ENCODE measurements at places on chromosomes 11 and 22. TPM values are rescaled to one million over a fixed set of nuclear protein-coding genes. Genes with fewer than 3 reads are reported as not detected.

- DNase-seq: no peak
- H3K4me1 ChIP-seq: peaks cover 23% of the 10 kb centered on the region
- H3K4me3 ChIP-seq: no peak overlapping the region
- H3K36me3 ChIP-seq: no peaks in the 10 kb centered on the region
These were observed 8.2 kb upstream of the HSPA8 start for GRCh38 chr11:123069908-123070821.

Gene KRTAP5-10
- not detected for total RNA-seq

Gene PRR33
- total RNA-seq: not detected

Gene CALCA
- total RNA-seq: not detected

GRCh38 chr22:40547729-40548143 is 88.8 kb downstream of the MRTFA start:
- no peak overlapping the region for H3K4me3 ChIP-seq
- H3K4me1 ChIP-seq: peaks cover 5% of the 10 kb centered on the region
- no peak overlapping the region for H3K27ac ChIP-seq
- no peak for DNase-seq
- H3K27me3 ChIP-seq: no peaks in the 10 kb centered on the region
- no peaks in the 10 kb centered on the region for H3K36me3 ChIP-seq

Gene SLC5A12
- total RNA-seq: not detected

Gene BSCL2
- 248 TPM for total RNA-seq

Gene BIK
- 1.6 TPM for total RNA-seq

DNA sequence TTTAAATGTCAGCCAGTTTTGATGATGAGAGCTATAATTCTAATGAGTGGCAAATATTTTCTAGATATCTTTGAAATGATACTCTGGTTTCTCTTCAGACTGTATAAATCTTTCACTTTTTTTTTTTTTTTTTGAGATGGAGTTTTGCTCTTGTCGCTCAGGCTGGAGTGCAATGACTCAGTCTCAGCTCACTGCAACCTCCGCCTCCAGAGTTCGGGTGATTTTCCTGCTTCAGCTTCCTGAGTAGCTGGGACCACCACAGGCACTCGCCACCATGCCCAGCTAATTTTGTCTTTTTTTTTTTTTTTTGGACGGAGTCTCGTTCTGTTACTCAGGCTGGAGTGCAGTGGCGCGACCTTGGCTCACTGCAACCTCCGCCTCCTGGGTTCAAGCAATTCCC is 113.6 kb downstream of the TEAD1 start:
- H3K27ac ChIP-seq: no peak overlapping the region
- no peak overlapping the region for H3K4me3 ChIP-seq
- DNase-seq: no peak

Gene C11orf86
- total RNA-seq: not detected

- peaks cover 30% of the 10 kb centered on the region for H3K4me1 ChIP-seq
- no peak overlapping the region for H3K27ac ChIP-seq
- DNase-seq: no peak
- no peak overlapping the region for H3K4me3 ChIP-seq
These were observed 27.9 kb upstream of the SUSD2 start for GRCh38 chr22:24153353-24153752.

Gene DRD2
- 0.26 TPM for total RNA-seq

Gene FBLN1
- 97.0 TPM for total RNA-seq

GRCh38 chr11:69499186-69499917 is 17.9 kb downstream of the LINC01488 start:
- DNase-seq: peak; percentile 10
- H3K36me3 ChIP-seq: no peaks in the 10 kb centered on the region
- no peak overlapping the region for H3K4me3 ChIP-seq
- no peaks in the 10 kb centered on the region for H3K27me3 ChIP-seq

DNA sequence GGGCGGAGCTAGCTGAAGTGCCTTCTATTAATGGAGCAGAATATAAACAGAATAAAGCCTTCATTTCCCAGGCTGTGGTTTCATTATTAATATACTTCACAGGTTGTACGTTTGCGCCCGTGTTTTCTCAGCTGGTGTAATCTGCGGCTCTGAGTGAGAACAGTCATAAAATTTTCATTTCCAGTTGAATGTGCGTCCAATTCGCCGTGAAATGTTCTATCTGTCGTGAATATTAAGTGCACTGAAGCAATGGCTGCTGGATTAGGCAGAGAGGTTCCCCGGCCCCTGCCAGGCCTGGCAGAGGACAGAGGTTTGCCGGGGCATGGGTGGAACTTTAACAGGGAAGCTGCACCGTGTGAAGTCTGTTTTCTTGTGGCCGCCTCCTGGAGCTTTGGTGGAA is 874.4 kb downstream of the NTM start:
- no peaks in the 10 kb centered on the region for H3K27me3 ChIP-seq
- H3K4me3 ChIP-seq: no peak overlapping the region
- no peaks in the 10 kb centered on the region for H3K4me1 ChIP-seq
- H3K36me3 ChIP-seq: no peaks in the 10 kb centered on the region
- DNase-seq: no peak
- H3K27ac ChIP-seq: no peak overlapping the region

GRCh38 chr11:119880143-119880542 is 151.1 kb upstream of the NECTIN1 start:
- H3K4me3 ChIP-seq: no peak overlapping the region
- no peak for DNase-seq
- H3K27ac ChIP-seq: no peak overlapping the region
- no peaks in the 10 kb centered on the region for H3K36me3 ChIP-seq
- H3K4me1 ChIP-seq: no peaks in the 10 kb centered on the region

DNA sequence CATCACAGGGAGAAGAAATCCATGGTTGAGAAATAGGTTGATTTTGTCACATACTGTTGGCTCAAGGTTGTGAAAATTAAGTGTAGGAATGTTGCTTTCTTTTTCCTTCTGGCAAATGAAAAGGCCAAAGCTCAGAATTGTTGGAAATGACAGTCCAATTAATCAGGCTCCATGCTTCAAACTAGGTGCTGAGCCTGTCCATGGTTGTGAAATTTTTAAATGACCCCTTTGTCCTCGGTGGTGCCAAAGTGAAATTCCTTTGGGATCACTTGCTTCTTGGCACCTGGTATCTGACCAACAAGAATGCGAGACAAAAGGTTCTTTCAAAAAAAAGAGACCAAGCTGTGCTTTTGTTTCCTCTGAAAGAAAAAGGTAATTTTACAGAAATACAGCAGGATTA is 451.9 kb downstream of the ETS1 start:
- DNase-seq: peak; percentile 17
- H3K4me3 ChIP-seq: no peak overlapping the region
- peaks cover 20% of the 10 kb centered on the region for H3K4me1 ChIP-seq
- no peaks in the 10 kb centered on the region for H3K27me3 ChIP-seq

DNA sequence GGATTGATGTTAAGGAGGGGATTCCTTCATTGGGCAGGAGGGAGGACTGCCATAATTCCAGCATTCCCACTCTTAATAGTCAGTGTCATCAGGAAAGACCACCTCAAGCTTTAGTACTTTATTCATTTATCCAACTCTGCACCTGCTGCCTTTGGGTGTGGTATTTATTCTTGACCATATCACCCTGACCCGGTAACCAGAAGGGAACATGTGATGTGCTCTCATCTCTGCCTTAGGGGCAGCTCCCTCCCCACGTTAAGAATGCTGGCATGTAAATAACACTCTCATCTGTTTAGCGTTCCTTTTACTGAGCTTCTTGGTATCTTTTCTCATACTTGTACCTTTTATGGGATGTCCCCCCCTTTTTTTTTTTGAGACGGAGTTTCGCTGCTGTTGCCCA is 7.7 kb downstream of the CAT start:
- DNase-seq: no peak
- H3K27me3 ChIP-seq: no peaks in the 10 kb centered on the region
- H3K36me3 ChIP-seq: no peaks in the 10 kb centered on the region
- H3K27ac ChIP-seq: no peak overlapping the region
- no peak overlapping the region for H3K4me3 ChIP-seq
- H3K4me1 ChIP-seq: peaks cover 28% of the 10 kb centered on the region

DNA sequence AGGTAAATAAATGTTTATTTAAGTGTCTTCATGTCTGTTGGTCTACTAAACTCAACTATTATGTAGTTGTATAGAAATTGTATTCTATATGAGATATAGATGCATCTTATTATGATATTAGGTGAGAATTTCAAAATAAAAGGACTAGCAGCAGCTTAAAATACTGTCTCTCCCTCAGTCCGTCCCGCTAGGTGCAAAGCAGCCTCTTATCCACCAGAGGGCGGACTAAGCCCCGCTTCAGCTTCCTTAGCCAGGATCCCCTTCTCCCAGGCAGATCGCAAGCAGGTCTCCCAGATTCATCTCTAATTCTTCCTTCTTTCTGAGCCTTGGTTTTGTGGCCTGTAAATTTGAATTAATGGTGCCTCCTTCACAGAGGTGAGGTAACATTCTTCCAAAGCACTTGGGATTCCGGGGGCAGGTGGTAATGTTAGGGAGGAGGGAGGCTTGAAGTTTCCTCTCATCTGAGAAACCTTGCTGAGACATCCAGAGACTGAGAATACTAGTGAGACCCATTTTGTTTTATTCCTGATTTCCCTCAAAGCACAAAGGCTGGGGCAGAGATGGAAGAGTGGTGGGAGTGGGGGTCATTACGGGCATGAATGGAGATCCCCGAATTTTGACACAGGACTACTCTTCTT is 13.5 kb upstream of the INSC start:
- DNase-seq: peak; percentile 74
- no peak overlapping the region for H3K4me3 ChIP-seq
- no peaks in the 10 kb centered on the region for H3K4me1 ChIP-seq

Gene CCDC116
- 0.52 TPM for total RNA-seq

DNA sequence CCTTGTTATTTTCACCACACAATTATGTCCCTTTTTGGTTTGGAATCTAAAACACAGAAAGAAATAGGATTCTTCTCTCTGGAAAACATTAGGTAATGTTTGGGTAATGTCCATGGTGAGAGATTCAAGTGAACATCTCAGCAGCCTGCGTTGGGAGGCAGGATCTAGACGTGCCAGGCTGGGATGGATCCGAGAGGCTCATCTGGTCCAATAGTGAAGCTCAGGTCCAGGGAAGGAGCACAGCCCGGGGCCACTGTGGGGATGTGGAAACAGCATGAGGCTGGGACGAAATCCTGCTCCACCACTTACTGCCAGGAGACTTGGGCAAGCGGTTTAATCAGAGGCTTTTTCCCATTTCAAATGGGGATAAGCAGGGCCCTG is 109.9 kb downstream of the CSNK2A3 start:
- no peak overlapping the region for H3K4me3 ChIP-seq
- no peak overlapping the region for H3K27ac ChIP-seq
- DNase-seq: peak; percentile 19
- no peaks in the 10 kb centered on the region for H3K36me3 ChIP-seq
- H3K27me3 ChIP-seq: no peaks in the 10 kb centered on the region

- no peaks in the 10 kb centered on the region for H3K36me3 ChIP-seq
- no peaks in the 10 kb centered on the region for H3K27me3 ChIP-seq
- H3K27ac ChIP-seq: no peak overlapping the region
These were observed 724.9 kb upstream of the TENM4 start for GRCh38 chr11:80165744-80166143.

DNA sequence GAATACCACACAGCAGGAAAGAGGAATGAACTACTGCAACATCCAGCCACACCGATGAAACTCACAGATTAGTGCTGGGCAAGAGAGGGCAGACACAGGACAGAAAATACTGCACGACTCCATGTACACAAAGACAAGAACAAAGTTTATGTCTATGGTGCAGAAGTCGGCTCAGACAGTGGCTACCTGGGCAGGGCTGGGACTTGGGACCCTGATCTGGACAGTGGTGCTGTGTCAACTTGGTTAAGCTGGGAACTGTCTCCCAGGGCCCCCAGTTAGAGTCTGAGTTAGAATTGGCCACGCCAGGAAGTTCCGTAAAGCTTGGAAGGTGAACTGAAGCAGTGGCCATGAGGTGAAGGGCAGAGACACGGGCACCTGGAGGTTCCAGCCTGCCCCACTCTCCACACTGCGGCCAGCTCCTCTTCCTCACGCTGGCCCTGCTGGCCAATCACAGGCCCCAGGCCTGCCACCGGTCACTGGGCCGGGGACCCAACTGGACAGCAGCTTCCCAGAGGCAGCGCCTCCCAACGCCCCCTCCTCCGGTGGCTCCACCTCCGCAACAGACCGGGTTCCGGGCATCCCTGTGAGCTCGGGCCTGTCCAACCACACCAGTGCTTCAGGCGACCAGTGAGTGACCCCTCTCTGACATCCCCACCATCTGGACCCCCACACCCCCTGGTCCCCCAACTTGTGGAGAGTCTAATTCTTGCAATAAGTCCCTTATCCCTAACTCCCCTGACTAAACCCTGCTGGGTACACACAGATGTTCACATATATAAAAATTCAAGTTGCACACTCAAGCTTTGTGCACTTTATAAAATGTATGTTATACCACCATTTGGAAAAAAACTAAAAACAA is 93.7 kb downstream of the MICAL3 start:
- H3K4me1 ChIP-seq: peaks cover 14% of the 10 kb centered on the region
- no peak for DNase-seq
- H3K27me3 ChIP-seq: no peaks in the 10 kb centered on the region
- no peaks in the 10 kb centered on the region for H3K36me3 ChIP-seq
- no peak overlapping the region for H3K27ac ChIP-seq

- no peaks in the 10 kb centered on the region for H3K36me3 ChIP-seq
- H3K4me1 ChIP-seq: no peaks in the 10 kb centered on the region
- H3K27me3 ChIP-seq: no peaks in the 10 kb centered on the region
- no peak overlapping the region for H3K27ac ChIP-seq
These were observed 112.3 kb upstream of the TOP3B start for GRCh38 chr22:22094921-22095320.

- H3K36me3 ChIP-seq: no peaks in the 10 kb centered on the region
- no peak for DNase-seq
- no peak overlapping the region for H3K27ac ChIP-seq
- no peak overlapping the region for H3K4me3 ChIP-seq
- H3K4me1 ChIP-seq: no peaks in the 10 kb centered on the region
- no peaks in the 10 kb centered on the region for H3K27me3 ChIP-seq
These were observed 117.0 kb downstream of the MPPED1 start for GRCh38 chr22:43528601-43529360.

Gene CD3E
- 0.99 TPM for total RNA-seq

- DNase-seq: no peak
- no peaks in the 10 kb centered on the region for H3K27me3 ChIP-seq
- H3K36me3 ChIP-seq: no peaks in the 10 kb centered on the region
- no peak overlapping the region for H3K4me3 ChIP-seq
These were observed 208.3 kb downstream of the NAV2 start for GRCh38 chr11:19920982-19921381.
